Sciatic nerve (tissue), 2 donors: ENCODE measurements at places on chromosomes 5 and 9. TPM values are rescaled to one million over a fixed set of nuclear protein-coding genes. Genes with fewer than 3 reads are reported as not detected.

- no peak for DNase-seq
Measured at GRCh38 chr5:83919071-83920041, 198.7 kb upstream of the HAPLN1 start.

- DNase-seq, result no peak
Measured at GRCh38 chr5:144206141-144206540, 35.5 kb downstream of the KCTD16 start.

- no peak for DNase-seq
Measured at GRCh38 chr5:102857076-102857818, 102.1 kb downstream of the PAM start.

Gene STPG3
- not detected for total RNA-seq

Gene FOXD4L6
- total RNA-seq, result not detected

DNA sequence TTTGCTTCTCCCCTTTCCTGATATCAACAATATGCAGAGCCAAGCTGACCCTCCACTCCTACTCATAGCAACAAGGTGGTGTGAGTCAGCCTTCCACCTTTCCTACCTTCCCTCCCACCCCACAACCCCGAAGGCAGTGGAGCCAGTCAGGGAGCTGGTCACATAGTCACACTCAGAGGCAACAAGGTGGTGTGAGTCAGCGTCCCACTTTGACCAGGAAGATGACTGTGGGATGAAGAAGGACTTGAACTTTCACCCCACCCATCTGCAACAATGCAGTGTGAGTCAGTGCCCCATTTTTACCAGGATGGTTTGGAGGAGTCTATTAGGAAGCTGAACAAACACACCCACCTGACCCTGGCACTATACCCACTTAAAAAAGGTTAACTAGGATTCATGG is 30.1 kb upstream of the ZNF782 start:
- no peak for DNase-seq

- no peak for DNase-seq
Measured at GRCh38 chr5:161547738-161548486, 1.4 kb upstream of the GABRB2 start.

DNA sequence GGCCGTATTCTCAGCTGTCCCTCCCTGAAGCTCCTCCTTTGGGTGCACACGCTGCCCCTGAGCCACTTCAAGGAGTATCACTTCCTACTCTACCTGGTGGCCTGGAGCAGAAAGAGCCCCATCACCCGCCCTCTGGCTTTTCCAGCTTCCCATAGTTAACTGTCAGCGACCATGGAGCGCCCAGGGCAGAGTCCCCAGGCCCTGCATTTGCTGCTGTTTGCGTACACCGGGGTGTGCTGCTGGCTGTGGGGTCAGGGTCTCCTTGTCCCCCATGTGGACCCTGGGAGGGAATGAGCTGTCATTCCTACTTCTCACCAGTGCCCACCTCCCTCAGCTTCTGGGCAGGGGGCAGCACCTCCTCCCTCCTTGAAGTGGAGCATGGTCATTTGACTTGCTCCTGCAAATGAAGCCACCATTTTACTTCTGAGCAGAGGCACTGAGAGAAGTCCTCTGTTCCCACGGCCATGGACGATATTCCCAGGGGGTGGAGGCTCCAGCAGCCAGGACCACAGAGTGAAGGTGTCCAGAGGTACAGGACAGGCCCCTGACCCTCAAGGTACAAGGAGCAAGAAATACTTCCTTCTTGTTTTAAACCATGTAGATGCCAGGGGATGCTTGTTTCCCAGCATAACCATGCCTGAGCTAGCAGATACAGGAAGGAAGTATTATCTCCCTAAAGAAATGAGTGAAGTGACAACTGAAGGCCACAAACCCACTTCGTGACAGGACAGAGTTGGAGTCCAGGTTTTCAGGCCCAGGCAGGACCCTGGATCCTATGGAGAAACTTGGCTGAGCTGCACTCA is 40.6 kb upstream of the COL5A1 start:
- DNase-seq, result no peak

DNA sequence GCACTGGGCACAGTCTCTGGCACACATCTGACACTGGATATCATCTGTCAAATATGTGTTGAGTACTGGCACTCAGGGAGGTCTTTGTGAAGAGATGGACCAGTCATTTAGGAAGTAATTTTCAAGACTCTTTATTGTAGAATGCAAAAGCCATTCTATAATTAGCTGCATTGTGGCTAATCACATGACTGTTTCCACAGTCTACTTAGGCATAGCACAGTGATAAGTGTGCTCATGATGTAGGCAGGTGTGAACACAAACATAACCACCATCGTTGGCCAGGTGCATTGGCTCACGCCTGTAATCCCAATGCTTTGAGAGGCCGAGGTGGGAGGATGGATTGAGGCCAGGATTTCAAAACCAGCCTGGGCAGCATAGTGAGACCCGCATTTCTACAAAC is 62.2 kb downstream of the CFAP77 start:
- no peak for DNase-seq

DNA sequence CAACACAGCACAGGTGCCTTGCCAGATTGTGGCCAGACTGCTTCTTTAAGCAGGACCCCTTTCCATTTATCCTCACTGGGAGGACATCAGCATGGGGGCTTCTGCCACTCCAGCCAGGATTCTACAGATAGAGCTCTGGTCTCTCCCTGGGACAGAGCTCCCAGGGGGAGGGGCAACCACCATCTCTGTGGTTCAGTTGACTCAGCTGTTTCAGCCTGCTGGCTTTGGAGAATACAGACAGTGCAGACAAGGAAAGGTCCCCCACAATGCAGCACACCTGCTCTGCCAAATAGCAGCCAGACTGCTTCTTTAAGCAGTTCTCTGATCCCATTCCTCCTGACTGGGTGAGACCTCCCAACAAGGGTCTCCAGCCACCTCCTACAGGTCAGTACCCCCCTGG is 132.8 kb downstream of the OR2K2 start:
- no peak for DNase-seq

DNA sequence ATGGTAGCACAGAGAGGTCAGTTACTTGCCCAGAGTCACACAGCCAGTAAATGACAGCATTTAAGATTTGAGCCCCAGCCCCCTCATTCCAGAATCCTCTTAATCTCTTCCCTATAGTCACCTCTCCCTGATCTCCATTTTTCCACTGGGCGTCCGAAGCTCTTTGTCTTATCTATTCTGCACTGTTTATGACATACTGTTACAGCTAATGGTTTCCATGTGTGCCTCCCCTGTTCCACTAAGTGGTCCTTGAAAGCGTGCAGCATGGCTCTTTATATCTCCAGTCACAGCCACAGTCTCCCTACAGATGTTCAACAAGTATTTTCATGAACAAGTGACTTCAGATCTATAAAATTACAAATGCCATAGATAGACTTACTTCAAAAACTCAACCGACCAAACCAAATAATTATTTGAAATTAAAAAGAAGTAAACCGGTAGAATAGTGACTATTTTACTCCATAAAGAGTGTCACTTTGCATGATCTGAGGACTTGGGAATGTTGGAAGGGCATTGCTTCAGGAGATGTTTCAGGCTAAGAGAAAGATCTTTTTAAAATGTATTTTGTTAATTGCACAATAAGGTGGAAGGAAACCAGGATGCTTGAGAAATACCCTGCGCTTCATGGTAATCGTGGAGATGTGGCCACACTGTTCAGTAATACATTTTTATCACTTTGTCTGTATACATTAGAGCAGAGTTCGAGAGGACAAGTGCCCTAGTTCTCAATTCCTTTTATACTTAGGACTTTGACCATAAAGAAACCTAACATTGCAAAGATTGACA is 237.2 kb downstream of the FBXL7 start:
- no peak for DNase-seq

Gene OBP2B
- total RNA-seq, result not detected

DNA sequence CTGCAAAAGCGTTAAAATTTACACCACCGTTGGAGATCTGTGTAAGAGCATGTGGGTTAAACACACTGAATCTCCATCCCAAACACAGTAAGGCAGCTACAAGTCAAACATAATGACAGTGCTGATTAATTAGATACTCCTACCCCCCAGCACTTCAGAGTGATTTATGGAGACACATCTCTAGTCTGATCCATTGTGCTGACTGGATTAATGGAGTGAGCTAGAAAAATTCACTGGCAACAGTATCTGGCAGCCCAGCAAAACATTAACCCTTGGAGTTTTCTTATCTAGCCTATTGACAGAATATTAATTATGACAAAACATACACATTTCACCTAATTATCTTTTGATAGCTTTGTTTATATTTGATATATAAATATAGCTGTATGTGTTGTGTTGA is 188.6 kb upstream of the ISL1 start:
- no peak for DNase-seq

DNA sequence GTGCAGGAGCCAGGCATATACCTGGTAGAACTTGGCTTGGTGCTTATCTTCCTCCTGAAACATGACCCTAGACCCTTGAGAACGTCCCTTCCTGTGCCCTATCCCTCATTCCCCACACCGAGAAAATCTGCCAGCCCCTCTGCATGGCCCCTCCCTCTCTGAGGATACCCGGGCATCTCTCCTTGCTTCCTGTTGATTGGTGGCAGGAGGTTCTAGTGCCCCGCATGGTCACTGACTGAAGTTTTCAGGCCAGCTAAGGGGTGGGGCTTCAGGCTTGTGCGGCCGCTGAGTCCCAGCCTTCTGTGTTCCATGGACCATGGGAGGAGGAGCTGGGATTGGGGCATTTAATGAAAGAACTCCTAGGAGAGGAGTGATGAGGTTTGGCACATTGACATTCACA is 22.8 kb downstream of the IGIP start:
- no peak for DNase-seq

DNA sequence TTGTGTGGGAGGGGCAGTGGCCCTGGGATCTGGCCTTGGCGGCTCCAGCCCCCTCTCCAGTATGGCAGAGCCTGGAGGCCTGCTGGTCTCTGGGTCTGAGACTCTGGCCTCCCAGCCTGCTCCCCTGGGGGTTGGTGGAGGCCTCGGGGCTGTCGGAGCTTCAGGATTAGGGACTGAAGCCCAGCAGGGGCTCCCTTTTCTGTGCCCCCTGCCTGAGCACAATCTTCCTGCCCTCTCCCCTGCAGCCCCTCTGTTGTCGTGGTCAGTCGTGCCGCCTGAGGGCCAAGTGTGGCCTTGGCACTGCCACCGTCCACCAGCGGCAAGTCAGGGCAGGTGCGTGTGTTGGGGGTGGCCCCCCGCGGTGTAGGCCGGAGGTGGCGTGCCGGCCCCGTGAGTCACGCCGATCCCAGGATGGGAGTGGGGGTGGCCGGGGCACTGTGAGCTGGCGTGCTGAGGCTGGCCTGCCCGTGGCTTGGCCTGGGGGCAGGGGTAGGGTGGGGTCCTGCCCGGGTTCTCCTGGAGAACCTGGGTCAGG is 53.6 kb downstream of the RXRA start:
- no peak for DNase-seq
